ENCODE measurements at places on chromosomes 2 and 18.

- DNase-seq, result no peak
These were observed 166.2 kb downstream of the PHLPP1 start for GRCh38 chr18:62881509-62882016.

- no peak for DNase-seq
These were observed 533.8 kb downstream of the TMEM182 start for GRCh38 chr2:103295591-103295990.

GRCh38 chr2:221254299-221254698 lies 317.8 kb downstream of the EPHA4 start:
- peak; percentile 91 for DNase-seq

GRCh38 chr2:221156062-221156734 lies 415.9 kb downstream of the EPHA4 start:
- no peak for DNase-seq

DNA sequence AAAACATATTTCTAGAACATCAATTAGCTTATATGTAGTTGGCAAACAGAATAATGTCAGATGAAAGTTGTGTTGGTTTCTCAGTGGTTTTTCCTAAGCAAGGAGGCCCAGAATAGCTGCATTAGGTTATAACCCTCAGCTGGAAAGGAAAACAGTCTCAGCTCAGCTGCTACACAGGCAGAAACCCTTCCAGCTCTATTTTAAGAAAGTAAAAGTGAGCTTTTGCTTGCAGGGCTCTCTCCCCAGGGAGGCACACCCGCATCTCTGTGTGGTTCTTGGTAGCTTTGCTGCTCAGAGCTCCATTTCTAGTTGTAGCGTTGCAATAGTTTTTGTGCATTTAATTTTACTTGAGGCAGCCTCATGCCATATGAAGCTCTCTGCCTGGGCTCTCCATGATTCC lies 54.6 kb downstream of the PIKFYVE start:
- no peak for DNase-seq

- DNase-seq, result peak; percentile 13
These were observed 157.5 kb downstream of the MGAT5 start for GRCh38 chr2:134411279-134411827.

GRCh38 chr2:182020286-182021070 lies 34.8 kb downstream of the PPP1R1C start:
- no peak for DNase-seq

All from SK-MEL-5 (cell line).